ENCODE measurements at places on chromosomes 12 and 14.

DNA sequence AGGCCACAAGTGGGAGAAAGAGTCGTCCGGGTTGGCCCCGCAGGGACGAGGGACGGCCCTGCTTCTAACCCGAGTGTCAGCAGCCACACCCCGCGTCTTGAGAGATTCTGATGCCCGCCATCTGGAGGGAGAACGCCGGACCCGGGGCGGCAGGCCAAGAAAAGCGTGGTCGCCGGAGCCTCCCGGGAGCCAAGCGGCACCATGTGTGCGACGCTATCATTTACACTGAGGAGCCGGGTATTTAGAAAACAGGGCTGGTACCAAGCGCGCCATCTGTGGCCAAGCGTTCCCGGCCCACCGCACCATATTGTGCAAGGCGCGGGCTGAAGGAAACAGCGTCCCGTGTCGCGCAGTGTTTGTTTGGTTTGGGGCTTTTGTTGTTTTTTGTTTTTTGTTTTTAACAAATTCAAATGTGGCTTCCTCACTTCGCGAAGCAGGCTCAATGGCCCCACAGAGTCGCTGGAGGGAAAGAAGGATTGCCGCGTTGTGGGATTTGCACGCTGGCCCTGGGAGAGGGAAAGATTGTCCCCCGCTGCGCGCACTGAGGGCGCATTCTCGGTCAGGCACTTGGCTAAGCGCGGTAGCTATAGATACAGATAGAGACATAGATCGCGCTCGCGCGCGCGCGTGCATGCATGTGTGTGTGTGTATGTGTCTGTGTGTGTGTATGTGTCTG is 153.8 kb downstream of the BCL11B start:
- no peak for DNase-seq

DNA sequence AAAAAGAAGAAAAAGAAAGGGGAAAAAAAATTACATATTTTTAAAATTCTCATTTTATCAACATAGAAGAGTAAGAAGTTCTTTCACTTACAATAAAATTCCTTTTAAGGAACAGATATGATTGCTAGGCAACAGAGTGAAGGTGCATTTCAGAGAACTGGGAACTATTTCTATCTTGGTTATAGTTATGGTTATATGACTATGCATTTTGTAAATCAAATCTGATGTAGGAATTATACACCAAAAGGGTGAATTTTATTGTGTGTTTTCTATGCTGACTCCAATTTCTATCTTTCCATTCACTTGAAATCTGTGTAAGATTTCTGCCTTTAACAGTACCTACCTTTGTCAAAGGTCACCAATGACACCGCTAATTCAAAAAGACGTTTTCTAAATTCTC is 50.1 kb downstream of the HNRNPC start:
- no peak for DNase-seq

DNA sequence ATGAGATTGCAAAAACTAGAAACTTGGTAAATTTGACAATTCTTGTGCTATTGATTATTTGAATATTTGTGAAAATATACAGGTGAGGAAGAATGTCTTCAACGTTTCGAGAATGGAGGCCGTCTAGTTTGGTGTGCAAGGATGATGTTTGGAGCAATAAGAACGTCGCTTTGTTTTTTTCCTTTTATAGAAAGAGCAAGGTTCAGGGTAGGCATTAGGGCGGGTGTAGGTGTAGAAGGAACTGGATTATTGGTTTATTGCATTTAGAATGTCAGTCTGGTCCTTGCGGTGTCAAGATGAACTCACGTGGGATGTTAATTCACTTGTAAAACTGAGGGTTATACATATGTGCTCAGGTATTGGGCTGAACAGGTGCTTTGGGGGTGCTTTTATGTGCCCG is 1.1 kb downstream of the RPS26 start:
- DNase-seq, result no peak

DNA sequence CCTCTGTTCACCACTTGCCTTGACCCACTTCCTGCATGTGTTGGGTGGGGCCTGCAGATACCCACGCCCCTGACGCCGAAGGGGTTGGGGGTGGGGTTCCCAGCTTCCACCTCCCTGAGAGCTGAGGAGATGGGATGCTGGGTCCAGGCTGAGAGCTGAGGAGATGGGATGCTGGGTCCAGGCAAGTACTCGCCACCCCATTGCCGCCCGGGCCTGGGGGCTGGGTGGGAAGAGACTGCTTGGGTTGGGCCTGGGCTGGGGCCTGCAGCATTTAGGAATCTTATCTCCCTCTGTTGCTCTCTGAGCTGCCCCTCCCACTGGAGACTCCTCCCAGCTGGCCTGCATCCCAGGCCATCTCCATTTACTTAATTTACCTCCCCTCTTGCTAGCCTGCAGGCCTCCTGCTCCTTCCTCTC is 17.4 kb downstream of the TEAD4 start:
- no peak for DNase-seq

DNA sequence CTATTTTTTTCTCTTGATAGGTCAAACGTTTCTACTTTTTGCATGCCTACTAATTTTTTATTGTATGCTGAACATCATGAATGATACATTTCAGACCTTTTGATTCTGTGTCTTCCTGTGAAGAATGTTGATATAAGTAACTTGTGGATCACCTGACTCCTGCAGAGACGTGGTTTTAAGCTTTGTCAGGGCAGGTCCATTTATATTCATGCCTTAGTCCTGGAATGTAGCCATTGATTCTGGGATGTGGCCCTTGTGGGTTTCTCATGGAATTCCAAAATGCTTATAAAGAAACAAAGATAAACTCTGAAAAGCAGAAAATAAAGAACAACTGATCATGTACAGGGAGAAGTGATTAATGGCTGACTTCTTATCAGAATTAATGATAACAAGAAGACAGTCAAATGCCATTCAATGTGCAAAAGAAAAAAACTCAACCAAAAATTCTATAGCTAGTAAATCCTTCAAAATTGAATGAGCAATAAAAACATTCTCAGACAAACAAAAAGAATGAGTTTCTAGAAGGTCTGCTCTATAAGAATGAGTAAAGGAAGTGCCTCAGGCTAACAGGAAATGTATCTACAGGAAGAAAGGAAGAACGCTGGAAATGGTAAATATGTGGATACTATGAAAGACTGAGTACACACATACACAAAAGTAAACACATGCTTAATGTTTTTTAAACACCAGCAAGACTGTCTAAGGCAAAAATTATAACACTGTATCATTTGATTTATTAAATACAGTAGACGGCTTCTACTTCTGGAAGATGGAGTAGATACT is 284.8 kb upstream of the DIO3 start:
- DNase-seq, result no peak

DNA sequence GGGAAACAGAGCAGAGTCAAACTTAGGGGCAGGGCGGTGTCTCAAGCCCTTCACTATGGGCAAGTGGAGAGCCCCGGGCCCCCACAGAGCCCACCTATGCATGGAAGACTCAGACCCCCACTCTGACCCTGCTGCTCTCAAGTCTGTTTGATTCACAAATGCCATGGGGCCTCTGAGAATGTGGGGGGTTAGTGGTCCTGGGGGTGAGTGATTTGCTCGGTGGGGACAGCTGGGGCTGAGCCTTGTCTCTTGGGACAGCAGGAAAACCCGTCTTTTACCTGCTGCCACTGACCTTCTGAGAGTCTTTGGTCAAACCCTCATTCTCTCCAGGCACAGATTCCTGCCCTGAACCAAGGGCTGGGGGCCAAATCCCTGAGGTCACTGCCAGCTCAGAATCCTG is 201.0 kb upstream of the RTL1 start:
- DNase-seq, result no peak
